ENCODE measurements at places on chromosomes 5 and 9.
A peak's percentile ranks its signal among the peaks of the same experiment; 100 is the strongest.

- no peak for DNase-seq
Measured at GRCh38 chr9:135818718-135819475, 88.4 kb downstream of the CAMSAP1 start.

GRCh38 chr9:95857124-95857523 lies 18.4 kb upstream of the ERCC6L2 start:
- DNase-seq, result no peak

- DNase-seq, result no peak
Measured at GRCh38 chr9:81879501-81879916, 48.7 kb upstream of the SPATA31D4 start.

- no peak for DNase-seq
Measured at GRCh38 chr5:111997308-111997707, 240.3 kb upstream of the NREP start.

DNA sequence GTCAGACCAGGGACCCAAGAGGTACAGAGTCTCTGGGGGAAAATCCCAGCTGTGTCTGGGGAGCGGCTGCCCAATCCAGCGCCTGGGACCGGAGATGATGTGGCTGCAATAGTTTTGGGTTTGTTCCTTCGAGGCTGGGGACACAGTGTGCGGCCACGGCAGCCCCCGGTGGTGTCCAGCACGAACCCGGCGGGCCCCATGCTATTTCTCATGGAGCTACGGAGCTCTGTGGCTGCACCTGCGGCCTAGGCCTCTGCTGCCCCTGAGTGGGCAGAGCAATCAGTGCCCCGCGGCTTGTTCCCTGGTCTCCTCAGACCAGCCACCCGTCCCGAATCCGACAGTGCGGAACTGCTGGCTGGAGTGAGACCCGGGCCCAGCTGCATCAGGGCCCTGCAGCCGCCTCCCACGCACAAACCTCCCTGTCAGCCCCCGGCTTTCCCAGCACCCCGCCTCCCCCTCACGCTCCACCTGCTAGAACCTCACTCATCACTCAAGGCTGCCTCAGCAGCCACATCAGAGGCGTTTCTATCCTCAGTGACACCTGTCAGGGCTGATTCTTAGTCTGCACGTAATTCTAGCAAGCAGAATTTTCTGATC lies 29.0 kb downstream of the SARDH start:
- DNase-seq, result no peak

- DNase-seq, result no peak
Measured at GRCh38 chr5:139282197-139282557, 11.4 kb upstream of the MATR3 start.

- DNase-seq, result no peak
Measured at GRCh38 chr9:133956520-133957076, 35.5 kb downstream of the VAV2 start.

DNA sequence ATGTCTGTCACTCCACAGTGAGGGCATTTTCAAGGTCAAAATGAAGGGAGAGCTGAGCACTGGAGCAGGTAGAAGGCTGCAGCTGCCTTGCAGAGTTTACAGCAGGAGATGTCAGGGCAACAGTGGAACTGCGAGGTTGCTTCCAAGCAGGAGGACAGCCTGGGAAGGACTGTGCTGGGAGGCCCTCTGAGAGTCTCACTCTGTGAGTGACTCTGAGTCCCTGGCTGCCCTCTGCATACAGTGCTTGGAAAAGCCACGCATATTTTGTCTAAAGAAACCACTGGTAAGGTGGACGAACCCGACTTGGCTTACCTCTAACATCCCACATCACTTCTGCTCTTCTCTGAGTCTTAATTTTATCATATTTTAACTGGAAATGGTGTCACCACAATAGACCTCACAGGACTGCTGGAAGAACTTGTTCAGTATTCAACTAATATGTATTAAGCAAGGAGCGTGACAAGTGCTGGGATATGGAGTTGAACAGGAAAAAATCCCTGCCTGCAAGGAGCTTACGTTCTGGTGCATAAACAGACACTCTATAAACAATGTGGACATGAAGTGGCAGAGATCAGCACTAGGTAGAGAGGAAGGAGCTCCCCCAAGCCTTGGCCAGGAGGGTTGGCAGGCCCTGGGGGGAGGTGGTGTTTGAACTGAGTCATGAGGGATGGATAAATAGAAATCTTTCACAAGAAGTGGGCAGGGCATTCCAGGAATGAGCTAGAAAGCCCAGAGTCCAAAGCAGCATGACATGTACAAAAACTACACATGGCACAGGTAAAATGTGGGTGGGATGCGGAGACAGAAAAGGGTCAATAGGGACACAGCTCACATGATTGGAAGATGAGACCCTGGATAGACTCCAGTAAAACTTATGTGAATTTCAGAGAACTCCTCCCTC lies 64.0 kb upstream of the FOXE1 start:
- no peak for DNase-seq

DNA sequence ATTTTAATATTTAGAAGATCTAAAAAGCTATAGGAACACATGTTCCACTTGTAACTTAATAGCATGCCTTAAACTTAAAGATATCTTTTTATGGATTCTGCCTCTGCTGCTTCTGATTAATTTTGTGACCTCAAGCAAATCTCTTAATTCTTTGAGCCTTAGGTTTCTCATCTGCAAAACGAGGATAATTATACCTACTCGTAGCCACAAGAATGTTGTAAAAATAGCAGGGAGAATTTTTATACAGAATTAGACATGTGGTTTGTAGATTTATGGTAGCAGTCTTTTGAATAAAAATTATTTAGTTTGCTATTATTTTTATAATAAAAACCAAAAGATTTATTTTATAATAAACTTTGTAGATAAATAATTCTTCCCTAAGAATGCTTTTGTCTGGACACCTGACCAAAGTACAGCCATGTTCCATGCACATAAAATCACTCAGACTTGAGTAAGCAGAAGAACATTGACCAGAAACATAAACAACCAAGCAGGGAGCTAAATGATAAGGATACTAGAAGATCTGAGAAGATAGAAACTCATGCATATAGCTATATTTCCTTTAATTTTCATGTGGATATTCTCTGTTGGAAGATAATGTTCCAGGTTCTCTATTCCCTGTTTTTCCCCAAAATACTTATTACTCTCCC lies 18.5 kb downstream of the C9orf85 start:
- no peak for DNase-seq

GRCh38 chr5:60455589-60455988 lies 244.4 kb downstream of the DEPDC1B start:
- DNase-seq, result no peak

DNA sequence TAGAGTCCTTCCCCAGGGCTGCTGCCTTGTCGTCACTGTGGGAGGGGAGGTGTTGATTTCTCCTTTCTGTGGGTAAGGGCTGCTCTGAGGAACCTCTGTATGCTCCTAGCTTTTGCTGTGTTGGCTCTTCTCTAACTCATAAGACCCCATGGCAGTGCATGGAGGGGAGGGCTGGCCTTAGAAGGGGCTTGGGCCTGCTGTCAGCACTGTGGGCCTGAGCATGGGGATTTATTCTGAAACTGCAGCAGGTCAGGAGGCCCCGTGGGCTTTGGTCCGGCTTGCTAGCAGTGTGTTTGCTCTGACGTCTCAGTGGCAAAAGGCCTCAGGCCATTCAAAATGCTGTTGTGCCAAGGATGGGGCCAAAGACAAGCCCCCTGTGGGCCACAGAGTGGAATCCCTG lies 6.8 kb downstream of the FGF18 start:
- DNase-seq, result no peak

DNA sequence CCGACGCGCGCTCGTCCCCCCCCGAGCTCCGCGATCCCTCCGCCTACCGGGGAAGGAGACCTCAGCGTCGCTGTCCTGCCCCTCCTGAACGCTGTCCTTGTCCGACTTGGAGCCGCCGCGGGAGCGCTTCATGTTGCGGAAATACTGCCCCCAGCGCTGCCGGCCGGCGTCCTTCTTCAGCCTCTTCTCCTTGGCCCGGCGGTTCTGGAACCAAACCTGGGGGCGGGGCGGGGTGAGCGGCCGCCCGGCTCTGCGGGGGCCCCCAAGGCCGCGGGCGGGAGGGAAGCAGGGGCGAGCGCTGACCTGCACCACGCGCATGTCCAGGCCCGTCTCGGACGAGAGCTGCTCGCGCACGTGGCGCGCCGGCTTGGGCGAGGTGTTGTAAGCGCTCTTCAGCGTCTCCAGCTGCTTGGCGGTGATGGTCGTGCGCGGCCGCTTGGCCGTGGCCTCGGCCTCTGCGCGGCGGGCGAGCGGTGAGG lies 6.3 kb downstream of the LHX3 start:
- no peak for DNase-seq

DNA sequence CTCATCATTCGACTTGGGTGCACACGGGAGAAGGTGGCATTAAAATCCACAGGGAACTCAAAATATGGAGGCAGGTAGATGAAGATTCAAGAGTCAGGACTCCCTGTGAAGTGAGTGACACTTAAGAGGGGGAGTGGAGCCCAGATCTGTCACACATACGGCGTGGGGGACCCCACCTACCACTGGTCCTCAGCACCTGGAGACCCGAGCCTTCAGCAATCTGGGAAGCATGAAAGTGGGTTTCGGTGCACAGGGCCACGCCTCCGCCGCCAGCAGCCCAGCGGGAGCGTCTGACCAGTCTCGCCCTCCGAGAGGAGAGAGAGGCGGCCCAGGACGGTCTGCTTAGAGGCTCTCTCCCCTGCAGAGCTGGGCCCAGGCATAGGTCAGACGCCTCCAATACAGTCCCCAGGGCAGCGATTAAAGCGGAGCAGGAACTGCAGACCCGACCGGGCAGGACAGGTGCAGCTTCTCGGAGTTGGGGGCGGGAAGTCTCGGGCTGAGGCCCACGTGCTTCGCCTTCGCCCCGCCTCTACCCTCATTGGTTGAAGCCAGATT lies 639 bp upstream of the SLC2A8 start:
- DNase-seq, result peak; percentile 13
